ENCODE measurements at places on chromosomes 5 and 9. TPM values are rescaled to one million over a fixed set of nuclear protein-coding genes. Genes with fewer than 3 reads are reported as not detected.

RNF44 gene
- total RNA-seq: 47.4 TPM

SLC34A1 gene
- total RNA-seq: not detected

PCDHGA3 gene
- total RNA-seq: 0.02 TPM

CRB2 gene
- total RNA-seq: 0.06 TPM

MARCOL gene
- total RNA-seq: not detected

CSNK1A1 gene
- total RNA-seq: 116 TPM

IFNA6 gene
- not detected for total RNA-seq

DHX29 gene
- total RNA-seq: 25.8 TPM

SARDH gene
- not detected for total RNA-seq

NUTM2G gene
- not detected for total RNA-seq

SLC1A3 gene
- total RNA-seq: not detected

CXXC5 gene
- total RNA-seq: 27.2 TPM

AHRR gene
- total RNA-seq: 3.5 TPM

MSMP gene
- total RNA-seq: not detected

SLC45A2 gene
- not detected for total RNA-seq

LHX2 gene
- 4.6 TPM for total RNA-seq

RMRP gene
- 45.5 TPM for total RNA-seq

TLX3 gene
- total RNA-seq: not detected

GNA14 gene
- not detected for total RNA-seq

KCNMB1 gene
- not detected for total RNA-seq

RGP1 gene
- 16.8 TPM for total RNA-seq

DRD1 gene
- total RNA-seq: 0.77 TPM

NRARP gene
- 3.5 TPM for total RNA-seq

PRR16 gene
- total RNA-seq: not detected

SLC25A2 gene
- not detected for total RNA-seq

SOX30 gene
- total RNA-seq: 0.05 TPM

TICAM2 gene
- total RNA-seq: 1.4 TPM

ZDHHC21 gene
- 2.0 TPM for total RNA-seq

FST gene
- total RNA-seq: 15.6 TPM

SLC46A2 gene
- total RNA-seq: not detected

SPTLC1 gene
- total RNA-seq: 66.9 TPM

SPATA31C1 gene
- total RNA-seq: not detected

NTNG2 gene
- total RNA-seq: 2.5 TPM

SHISAL2B gene
- not detected for total RNA-seq

SHOC1 gene
- total RNA-seq: not detected

LCN12 gene
- total RNA-seq: 1.9 TPM

DOK3 gene
- total RNA-seq: 4.3 TPM

AKNA gene
- total RNA-seq: 4.2 TPM

TTC39B gene
- 1.0 TPM for total RNA-seq

ANKRD55 gene
- not detected for total RNA-seq

SPACA9 gene
- 3.8 TPM for total RNA-seq

WDR38 gene
- not detected for total RNA-seq

SPEF2 gene
- total RNA-seq: 1.3 TPM

HAVCR1 gene
- 43.9 TPM for total RNA-seq

NR5A1 gene
- total RNA-seq: 0.05 TPM

TRIM7 gene
- 42.8 TPM for total RNA-seq

SH3PXD2B gene
- 20.1 TPM for total RNA-seq

PDE8B gene
- 1.3 TPM for total RNA-seq

SSBP2 gene
- total RNA-seq: 8.7 TPM

IFNK gene
- total RNA-seq: not detected

PCDHA5 gene
- total RNA-seq: 0.86 TPM

Data from A549 treated with DMSO at 1 μM for 4 hours (cell line).